ENCODE measurements at places on chromosomes 13 and 19.

GRCh38 chr13:91739751-91740150 lies 341.3 kb downstream of the GPC5 start:
- DNase-seq: no peak

DNA sequence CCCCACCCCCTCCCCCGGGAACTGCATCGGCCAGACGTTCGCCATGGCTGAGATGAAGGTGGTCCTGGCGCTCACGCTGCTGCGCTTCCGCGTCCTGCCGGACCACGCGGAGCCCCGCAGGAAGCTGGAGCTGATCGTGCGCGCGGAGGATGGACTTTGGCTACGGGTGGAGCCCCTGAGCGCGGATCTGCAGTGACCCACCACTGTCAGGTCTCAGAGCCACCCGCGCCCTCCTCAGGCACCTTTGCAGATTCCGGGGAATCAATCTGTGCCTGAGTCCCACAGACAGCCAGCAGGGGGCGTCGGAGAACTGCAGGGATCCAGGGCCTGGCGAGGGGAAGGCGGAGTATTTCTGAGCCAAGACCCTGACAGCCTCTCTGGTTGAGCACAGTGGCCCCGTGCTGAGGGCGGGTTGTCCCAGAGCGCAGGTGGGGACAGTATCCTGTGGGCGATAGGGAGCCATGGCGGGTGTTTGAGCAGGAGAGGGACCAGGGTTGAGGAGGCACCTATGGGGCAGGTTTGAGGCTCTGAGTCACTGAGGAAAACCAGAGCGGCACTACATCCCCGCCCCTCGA lies 30.4 kb upstream of the CYP4F8 start:
- DNase-seq: peak; percentile 82

DNA sequence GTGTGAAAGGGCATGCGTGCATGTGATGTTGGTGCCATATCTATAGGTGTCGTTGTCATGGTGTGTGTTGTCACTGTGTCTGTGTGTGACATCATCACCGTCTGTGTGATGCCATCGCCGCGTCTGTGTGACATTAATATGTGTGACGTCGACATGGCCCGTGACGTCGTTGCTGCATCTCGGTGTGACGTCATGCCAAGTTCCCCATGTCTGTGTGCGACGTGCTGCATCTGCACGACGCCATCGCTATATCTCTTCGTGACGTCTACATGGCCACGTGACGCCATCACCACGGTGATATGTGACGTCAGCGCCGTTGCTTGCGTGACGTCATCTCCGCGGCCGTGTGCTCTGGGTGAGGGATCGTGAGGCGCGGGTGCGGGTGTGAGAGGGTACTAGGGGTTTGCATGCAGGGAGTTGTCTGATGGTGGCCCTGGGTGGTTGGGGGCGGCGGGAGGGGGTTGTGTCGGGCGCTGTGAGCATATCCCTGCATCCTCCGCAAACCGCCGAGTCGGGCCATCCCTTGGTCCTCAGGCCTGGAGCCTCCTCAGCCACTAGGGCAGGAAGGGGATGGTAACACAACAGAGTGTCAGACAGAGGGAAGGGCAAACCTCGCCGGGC lies 14.6 kb downstream of the GTPBP3 start:
- no peak for DNase-seq

DNA sequence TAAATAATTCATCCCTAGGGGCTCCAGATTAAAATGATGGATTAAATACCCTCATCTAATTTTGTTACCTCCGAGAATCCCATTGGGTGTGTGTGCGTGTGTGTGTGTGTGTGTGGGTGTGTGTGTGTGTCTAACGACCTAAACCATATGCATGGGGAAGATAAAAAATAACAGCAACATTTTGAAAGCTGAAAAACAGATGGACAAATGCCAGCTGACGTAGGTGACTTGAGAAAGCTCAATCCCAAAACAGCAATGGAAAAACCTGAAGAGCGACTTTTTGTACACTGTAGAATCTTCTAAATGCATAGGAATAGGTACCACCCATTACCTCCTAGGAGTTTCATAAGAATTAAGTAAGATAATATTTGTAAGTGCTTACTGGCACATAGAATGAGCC lies 8.7 kb upstream of the RPL21 start:
- DNase-seq: no peak

DNA sequence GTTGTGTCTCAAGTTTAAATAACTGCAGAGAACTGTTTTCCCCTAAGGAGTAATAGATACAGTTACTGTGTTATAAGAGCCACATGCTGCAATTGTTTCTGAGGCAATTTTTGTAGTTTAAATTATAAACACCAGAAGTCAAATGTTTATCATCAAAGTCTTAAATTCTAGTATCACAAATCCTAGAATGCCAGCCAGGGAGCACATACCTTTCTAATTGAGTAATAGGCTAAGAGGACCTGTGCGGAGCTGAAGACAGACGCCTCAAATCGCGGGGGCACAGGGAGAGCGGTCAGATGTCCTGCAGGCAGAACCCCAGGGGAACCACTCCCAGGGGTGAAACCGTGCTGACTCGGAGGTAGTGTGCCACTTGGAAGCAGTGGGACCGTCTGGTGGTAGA lies 65.2 kb upstream of the TNFRSF19 start:
- DNase-seq: no peak

- no peak for DNase-seq
Measured at GRCh38 chr13:36981156-36981743, 17.9 kb downstream of the ALG5 start.

- DNase-seq: no peak
Measured at GRCh38 chr13:42064259-42064658, 15.8 kb downstream of the DGKH start.

DNA sequence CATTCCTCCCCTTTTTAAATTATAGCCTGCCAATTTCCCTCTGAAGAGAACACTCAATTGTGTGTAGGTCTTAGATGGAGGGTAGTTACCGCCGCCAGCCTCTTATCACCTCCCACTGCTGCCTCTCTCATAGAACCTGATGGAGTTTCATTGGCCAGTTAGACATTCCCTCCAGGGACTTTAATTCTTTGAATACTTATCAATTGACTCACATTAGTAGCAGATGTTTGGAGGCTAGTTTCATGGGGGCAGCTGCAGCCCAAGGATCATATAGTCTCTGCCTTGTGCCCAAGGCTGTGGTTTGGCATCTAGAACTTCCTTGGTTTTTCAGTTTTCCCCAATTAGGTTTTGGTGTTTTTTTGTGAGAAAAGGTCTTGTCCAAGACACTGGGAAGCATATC lies 318.9 kb upstream of the HTR2A start:
- DNase-seq: no peak

DNA sequence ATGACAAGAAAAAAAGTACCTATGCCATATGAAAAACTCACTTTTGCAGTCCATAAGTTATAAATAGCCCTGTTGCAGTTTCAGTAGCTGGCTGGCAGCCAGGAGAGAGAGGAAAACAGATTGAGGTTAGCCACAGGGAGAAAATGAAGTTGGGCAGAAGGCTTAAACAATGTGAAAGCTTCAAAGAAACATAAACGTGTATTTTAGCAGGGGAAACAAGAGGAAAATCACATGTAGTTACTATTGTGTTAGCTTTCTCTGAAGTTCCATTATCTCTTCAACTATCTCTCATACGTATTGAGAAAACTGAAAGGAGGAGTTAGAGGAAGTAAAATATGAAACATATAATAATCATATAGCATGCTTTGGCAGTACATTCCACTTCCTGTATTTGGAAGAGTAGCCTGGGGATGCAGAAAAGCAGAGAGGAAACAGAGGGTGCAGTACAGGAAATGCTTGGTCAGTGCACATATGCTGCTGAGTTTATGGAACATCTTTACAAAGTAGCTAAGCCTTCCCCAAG lies 1551.1 kb downstream of the EFNB2 start:
- peak; percentile 19 for DNase-seq

DNA sequence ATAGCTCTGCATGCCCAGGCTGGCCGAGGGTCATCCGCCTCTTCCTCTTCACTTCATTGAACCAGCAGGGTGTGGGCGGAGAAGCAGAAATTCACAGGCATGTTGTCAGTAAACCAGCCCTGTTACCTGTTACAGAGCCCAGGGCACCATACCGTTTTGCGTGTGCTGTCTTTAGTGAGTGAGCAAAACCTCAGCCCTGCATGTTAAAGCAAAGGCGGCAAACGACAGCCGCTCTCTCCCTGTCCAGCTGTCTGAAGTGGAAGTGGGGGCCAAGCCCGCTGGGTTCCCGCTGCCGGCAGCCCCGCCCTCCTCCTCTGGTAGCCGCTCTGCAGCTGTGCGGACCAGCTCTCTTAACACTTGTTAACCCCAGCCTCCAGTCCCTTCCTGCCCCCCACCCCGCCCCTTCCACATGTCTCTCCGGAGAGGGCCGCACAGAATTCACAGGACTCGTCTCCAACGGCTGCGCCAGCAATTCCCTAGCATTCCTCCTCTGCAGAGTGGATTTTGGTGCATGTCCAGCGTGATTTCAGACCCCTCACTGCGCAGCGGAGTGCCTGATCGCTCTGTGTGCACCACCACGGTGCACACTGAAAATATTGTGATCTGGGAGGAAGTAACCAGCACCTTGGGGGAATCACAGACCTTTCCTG lies 12.7 kb downstream of the KLHL26 start:
- DNase-seq: no peak

DNA sequence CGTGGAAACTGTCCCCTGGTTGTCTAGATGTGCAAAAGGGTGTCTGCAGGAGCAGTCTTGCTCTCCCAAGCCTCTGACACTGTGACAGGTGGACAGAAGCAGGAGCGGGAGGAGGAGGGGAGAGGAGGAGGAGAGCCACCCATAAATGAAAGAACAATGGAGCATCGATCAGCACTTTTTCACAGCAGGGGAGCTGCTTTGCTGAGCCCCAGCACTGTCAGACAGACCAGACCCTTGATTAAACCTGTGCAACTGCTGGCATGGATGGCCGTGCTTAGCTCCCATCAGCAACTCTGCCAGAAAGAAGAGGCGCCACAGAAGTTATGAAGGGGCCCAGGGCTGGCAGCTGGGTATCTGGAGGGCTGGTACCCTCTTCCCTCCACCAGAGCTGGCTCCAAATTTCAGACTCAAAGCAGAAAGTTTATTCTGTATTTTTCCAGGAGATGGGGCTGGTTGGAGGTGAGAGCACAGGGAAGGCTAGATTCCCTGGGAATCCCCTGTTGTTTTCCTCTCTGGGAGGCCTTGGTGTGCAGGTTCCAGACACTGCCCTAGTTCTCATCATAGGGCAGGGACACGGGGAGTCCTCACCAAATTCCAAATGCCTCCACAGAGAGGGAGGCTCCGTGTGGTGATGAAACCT lies 1192.2 kb downstream of the UQCRFS1 start:
- DNase-seq: no peak

DNA sequence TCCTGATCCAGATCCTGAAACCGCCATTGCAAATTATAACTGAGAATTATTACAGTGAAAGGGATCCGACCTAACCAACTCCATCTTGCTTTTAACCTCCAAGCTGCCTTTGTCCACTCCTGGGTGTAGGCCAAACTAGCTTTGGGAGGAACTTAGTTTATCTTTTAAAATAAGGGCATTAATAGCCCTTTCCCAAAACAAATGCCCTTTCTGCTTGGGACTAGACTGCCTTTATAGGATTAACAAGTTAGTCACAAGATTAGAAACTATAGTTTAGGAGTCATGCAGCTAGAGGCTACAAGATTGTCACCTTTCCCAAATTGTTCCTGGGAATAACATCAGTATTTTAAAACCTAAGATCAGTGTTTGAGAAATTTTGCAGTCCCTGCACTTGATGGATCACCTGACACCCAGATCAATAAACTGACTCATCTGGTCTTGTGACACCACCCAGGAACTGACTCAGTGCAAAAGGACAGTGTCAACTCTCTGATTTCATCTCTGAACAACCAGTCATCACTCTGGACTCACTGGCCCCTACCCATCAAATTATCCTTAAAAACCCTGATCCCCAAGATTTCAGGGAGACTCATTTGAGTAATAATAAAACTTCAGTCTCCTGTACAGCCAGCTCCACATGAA lies 4.1 kb upstream of the ZNF841 start:
- DNase-seq: no peak

All from stimulated activated CD4-positive, alpha-beta T cell treated with anti-CD3 and anti-CD28 coated beads, Interleukin-1b, Interleukin-23, amount 100 ng/mL, for 48 hours (primary cell).